Caco-2 (cell line): ENCODE measurements at places on chromosomes 11 and 22. TPM values are rescaled to one million over a fixed set of nuclear protein-coding genes. Genes with fewer than 3 reads are reported as not detected.

DNA sequence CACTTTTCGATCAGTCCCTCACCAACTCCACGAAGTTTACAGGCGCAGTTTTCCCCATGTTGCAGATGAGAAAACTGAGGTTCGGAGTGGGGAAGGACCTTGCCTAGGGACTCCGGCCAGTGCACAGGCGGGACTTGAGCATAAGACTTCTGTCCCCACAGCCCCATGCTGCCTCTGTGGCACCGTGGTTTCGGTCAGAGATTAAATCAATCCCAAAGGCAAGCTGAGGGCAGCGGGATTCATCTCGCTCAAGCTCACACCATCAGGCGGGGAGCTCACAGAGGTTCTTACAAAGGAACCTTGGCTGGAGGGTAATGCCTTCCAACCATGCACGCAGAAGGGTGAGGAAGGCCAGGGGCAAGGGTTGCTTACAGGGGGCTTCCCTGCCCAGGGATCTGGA is 115.5 kb downstream of the PHF21B start:
- DNase-seq, result no peak

DNA sequence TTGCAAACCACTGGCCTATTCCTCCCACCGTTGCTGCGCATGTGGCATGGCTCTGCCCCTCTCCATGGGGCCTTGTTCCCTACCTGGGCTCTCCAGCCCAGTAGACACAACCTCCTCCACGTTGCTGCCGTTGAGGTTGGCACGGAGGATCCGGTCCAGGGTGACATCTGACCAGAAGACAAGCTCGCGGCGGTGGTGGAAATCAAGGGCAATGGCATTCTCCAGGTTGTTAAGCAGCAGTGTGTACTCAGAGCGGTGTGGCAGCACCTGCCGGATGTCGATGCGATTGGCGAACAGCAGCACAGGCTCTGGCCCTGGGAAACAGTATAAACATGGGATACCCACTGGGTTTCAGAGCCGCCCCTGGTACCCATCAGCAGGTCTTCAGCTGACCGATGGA is 23.8 kb downstream of the LRP4 start:
- DNase-seq, result no peak

The MISFA gene
- 5.2 and 8.8 TPM in 2 replicates for total RNA-seq

GRCh38 chr11:95910638-95911368 is 13.1 kb downstream of the MTMR2 start:
- no peak for DNase-seq

DNA sequence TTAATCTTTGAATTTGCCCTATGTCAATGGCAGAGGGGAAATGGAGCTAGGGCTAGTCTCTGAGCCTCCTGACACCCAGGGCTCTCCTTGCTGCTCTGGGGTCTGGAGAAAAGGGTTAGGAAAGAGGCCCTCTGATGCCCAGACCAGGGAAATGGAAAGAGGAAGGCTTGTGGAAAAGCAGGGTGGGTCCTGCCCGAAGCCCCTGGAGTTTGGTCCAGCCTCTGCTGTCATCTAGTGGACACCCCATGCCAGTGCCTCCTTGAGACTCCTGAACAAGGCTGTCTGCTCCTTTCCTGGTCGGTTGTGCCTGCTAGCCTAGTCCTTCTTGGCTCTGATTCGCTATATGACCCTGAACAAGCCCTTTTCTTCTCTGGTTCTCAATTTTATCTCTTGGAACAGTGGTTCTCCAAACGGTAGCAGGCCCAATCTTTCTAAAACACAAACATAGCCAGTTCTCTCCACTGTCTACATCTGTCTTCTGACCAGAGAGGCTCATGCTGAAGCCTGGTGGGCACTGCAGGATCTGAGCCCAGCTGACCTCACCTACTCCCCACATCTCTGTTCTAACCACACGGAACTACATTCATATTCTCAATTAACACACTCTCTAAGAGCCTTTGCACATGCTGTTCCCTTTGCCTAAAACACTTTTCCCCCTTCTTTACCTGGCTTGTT is 8.8 kb upstream of the PLA2G3 start:
- DNase-seq, result peak; percentile 82

GRCh38 chr11:29171360-29171950 is 845.4 kb downstream of the KCNA4 start:
- DNase-seq, result no peak

DNA sequence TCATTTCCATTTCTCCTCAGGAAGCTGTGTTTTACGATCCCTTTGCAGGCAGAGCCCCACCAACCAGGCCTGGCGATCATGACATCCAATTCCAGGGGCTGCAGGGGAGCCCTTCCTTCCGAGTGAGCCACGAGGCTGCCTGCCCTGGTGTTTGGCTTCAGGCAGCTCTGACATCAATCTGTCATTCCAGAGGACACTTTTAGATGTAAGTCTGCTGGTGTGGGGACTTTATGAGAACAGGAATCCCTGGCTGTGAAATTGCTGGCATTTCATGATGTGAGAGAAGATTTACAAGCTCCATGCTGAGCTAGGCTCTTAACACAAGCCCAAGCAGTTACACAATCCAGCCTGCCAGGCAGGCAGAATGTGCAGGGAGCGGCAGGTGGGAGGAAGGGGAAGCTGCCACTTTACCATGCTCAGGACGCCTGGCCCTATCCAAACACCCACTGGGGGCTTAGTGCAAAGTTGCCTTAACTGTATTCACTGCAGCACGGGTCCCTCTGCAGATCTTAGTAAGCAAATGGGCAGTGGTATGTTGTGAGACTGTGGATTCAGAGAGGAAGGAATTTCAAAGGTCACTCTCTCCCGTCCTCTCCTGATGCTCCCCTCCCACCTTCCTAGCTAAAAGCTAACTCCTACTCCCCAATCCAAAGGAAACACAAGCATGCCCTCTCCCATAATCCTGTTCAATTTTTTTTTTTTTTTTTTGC is 43.4 kb upstream of the MICAL2 start:
- peak; percentile 76 for DNase-seq

The CYP2D6 gene
- 1.7 TPM in 2 replicates for total RNA-seq

DNA sequence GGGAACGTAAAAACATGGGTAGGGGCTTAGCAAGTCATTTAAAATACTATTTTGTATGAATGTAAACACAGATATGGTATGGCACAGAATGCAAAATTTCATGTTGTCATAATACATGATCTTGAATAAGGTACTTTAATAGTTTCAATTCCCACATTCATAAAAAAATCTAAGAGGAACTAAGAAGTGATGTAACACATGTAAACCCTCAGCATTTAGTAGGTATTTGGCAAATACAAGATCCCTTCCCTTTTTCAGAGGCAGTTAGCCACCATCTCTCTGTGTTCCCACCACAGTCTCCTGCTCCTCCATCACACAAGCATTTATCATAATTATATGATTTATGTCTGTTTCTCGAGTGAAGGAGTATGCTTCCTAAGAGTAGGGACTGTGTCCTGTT is 251.8 kb downstream of the TENM4 start:
- no peak for DNase-seq

The CSF2RB gene
- not detected in 2 replicates for total RNA-seq

DNA sequence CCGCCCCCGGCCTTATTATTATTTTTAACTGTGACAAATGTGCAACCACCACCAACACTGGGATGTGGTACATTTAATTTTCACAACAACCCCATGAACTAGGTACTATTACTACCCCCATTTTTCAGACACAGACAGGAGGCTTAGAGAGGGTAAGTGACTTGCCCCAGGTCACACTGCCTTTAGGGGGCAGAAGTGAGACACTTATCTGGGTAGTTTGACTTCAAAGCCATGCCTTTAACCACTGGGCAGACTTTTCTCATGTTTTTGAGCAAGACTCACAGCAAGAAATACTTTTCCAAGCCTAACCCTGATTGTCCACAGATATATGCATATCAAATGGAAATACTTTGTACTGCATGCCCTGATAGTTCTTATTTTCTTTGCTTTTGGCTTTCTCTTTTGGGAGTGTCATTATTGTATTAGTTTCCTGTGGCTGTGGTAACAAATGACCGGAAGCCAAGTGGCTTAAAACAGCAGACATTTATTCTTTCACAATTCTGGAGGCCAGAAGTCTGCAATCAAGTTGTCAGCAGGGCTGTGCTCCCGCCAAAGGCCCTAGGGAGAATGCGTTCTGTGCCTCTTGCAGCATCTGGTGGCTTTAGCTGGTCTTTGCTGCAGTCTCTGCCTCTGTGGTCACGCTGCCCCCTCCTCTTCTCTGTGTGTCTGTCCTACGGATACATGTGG is 110.8 kb downstream of the GRIK4 start:
- DNase-seq, result no peak

The OPCML gene
- total RNA-seq, result not detected in 2 replicates

The MAPK8IP2 gene
- total RNA-seq, result 3.2 and 3.9 TPM in 2 replicates

The MPZL2 gene
- 69.9 and 80.2 TPM in 2 replicates for total RNA-seq

The TMEM109 gene
- total RNA-seq, result 82.3 and 91.9 TPM in 2 replicates

DNA sequence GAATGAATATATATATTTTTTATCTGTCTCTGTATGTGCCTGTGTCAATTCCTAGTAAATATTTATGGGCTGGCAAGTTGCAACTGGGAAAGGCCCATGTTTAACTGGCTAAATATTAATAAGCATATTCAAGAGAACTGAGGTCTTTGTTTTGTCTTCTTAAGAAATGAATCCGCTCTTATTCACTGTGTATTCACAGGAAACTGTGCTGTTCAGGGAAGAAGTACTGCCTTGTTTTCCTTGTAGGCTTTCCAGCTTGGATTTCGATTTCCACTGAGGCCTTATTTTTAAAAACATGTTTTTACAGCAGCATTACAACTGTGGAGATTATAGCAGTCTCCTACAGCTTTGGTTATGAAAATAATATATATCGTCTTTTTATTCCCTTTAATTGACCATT is 64.7 kb downstream of the LDLRAD3 start:
- no peak for DNase-seq

GRCh38 chr11:70667767-70668166 is 269.4 kb downstream of the CTTN start:
- no peak for DNase-seq

DNA sequence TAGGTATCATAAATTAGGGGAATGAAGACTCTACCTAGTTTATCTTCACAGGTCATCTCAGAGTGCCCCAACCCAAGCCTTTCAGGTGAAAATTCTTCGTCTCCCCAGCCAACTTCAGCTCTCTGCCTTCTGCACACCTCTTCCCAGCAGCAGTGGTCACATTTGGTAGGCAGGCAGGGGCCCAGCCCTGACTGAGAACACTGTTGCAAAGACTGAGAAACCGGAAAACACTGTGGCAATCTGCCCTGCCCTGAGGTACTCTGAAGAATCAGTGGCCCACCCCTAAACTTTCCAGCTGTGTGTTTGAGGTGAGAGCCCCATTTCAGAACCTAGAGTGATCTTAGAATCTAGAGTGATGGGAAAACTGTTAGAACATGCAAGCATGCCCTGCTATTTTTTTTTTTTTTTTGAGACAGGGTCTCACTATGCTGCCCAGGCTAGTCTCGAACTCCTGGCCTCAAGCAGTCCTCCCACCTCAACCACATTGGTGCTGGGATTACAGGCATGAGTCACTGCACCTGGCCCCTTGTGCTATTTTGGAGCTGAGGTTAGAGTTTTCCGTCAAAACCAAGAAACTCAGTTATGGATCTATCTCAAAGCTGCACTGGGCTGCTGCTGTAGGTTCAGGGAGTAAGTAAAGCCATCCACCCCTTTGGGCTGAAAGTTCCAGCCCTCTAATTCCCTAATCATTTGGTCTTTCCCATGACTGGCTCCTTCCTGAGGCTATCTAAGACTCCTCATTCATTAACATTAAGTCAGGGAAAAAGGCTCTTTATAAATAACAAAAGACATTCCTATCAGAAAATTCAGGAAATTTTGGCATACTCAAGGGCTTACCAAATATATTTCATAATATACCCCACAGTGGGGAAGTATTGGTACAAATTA is 1.7 kb upstream of the LDHA start:
- DNase-seq, result no peak

DNA sequence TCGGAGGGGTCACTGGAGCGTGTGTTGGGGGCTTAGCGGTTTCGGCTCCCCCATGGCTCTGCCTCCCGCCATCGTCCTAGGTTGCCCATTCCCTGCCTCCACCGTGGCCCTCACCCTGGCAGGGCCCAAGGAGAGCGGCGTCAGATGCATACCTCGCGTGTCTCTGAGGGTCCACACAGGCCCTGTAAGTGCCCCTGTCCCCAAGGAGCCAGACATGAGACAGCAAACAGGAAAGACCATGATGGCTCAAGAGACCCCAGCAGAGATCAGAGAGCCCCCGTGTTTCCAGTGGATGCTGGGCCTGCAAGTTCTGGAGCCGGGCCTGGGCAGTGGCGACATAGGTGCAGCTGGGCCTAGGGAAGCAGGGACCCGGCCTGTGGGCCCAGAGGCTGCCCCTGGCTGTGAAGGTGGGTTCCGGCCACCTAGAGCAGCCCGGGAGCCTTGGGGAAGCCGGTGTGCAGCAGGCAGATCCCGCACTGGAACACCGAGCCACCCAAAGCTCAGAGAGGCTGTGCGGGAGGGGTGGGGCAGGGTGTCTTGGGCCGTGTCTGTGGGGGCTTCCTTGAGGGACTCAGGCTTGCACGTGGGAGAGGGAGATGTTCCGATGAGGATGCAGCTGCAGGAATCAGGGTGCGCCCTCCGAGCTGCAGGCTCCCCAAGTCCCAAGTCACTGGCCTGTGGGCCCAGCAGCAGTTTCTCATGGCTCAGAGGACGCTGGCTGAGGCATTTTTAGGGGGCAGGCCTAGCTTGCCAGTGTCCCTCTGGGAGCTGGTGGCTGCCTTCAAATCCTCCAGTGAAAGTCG is 126.4 kb downstream of the KCNQ1OT1 start:
- DNase-seq, result no peak

The SNX19 gene
- total RNA-seq, result 79.8 and 82.4 TPM in 2 replicates

DNA sequence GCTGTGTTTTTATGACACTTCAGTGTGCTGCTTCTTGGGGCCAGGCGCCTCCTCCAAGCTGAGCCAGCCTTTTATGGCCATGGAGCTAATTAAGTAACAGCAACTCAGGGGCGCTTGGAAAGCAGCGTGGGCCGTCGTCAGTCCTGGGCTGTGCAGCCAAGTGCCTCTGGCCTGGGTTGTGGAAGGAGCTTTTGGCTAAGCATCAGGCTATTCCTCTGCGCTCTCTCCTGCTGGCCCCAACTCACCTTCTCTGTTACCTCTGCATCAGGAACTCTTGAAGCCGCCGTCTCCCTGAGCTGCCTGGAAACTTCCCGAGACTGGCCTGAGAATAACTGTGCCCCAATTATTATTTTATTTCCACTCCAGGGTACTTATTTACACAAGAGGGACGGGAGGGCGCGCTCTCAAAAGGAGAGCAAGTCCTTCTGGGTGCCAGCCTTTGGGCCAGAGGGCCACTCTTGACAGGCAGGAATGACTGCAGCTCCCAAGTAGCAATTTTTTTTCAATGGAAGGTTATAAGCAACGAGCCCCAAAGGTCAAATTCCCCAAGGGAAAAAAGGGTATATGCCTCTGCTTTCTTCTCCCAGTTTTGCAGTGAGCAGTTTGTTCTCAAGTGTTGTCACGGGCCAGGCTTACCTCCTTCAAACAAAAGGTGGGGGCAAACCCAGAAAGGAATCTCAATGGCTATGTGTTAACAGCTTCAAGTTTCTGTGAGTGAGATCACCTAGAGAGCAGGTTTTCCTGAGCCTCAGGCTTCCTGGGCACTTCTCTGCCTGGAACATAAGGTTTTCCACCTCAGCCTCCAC is 38.5 kb upstream of the NAV2 start:
- no peak for DNase-seq
